ENCODE measurements at places on chromosomes 1 and 21.

- DNase-seq: no peak
These were observed 70.7 kb downstream of the CD247 start for GRCh38 chr1:167447521-167448136.

DNA sequence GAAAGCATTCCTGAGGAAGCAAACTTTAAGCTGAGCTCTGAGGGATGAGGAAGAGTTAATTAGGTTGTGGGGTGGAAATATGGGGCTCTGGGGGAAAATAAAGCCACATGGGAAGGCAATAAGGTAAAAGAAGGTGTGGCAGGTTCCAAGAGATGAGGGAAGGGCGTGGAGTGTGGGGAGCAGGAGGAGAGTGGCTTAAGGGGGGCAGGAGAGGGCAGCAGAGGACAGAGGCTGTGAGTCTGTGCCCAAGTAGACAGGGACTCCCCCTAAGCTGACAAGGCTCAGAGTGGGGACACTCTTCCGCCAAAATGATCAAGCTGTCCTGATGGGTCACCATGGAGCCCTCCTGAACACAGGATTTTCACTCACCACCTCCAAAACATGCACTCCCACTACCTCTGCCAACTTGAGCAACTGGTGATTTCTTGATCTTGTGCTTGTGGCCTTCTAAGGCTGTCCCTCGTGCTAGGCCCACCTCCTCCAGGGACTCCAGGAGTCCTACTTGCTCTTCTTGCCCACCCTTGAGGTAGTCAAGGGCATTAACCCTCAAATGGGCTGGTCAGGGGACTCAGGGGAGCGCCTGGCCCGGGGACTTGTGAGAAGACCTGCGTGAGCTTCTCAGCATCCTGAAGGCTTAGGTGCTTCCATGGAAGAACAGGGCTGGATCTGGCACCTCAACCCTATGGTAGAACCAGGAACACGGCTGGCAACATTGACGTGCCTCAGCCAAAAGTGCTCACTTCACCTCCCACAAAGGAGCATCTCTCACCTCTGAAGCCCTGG lies 23.4 kb downstream of the DMAP1 start:
- no peak for DNase-seq

- DNase-seq: no peak
These were observed 2.7 kb upstream of the HSPG2 start for GRCh38 chr1:21939650-21940374.

GRCh38 chr1:238549137-238549536 lies 658.4 kb upstream of the ZP4 start:
- DNase-seq: no peak

GRCh38 chr1:24507405-24507804 lies 4.8 kb downstream of the RCAN3 start:
- DNase-seq: no peak

DNA sequence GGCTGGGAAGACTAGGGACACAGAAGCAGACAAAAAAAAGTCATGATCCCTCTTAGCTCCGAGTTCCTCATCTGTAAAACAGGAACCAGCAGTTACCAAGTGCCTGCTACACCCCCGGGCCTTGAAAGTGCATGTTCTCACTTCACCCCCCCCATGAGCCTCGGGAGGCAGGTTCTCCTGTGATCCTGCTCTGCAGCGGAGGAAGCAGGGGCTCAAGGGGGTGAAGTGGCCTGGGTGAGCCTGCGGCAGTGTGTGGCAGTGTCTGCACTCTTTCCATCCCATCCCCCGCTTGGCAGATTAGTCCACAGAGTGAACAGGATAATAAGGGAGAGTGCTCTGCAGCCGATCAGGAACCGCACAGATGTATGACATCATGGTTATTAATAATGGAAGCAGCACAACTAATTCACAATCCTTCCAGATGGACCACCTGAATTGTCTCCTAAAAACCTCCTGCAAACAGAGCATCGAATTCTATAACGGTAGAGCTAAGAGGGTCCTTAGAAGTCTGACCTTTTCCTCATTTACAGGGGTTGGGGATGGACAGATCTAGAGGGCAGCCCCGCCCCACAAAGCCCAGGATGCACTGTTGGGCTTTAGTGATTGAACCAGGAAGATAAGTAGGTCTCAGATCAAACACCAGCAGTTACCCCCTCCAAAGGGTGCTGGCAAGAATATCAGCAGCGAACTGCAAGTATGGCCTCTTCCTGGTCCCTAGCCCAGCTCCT lies 174.1 kb upstream of the EDN2 start:
- no peak for DNase-seq

GRCh38 chr1:174393885-174394284 lies 53.9 kb upstream of the GPR52 start:
- DNase-seq: no peak

GRCh38 chr1:200973937-200974657 lies 49.4 kb downstream of the KIF21B start:
- no peak for DNase-seq

DNA sequence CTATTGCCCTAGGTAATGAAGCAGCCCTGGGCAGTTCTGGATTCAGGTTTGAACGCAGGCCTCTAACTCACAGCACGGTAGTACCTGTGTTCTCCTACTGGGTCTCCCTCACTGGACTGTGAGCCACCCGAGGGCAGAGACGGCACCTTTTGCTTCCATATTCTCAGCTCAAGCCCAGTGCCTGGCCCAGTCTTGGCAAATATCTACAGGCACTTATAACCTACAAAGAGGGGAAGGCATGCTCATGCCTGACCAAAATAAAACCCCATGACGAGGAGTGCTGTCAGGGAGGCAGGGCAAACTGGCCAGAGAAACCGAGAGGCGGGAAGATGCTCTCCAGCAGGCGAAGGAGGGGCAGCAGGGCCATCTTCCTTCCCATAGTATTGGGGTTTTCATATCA lies 91.1 kb downstream of the DDX20 start:
- DNase-seq: no peak

- no peak for DNase-seq
These were observed 1882.4 kb downstream of the NCAM2 start for GRCh38 chr21:22880573-22880972.

All from GM10248 (cell line).